CD4-positive, alpha-beta T cell treated with Interferon alpha-2 for 1 hour (primary cell): ENCODE measurements at places on chromosomes 6 and 20.

GRCh38 chr6:30213667-30213956 lies 406 bp upstream of the TRIM26 start:
- no peak for DNase-seq

DNA sequence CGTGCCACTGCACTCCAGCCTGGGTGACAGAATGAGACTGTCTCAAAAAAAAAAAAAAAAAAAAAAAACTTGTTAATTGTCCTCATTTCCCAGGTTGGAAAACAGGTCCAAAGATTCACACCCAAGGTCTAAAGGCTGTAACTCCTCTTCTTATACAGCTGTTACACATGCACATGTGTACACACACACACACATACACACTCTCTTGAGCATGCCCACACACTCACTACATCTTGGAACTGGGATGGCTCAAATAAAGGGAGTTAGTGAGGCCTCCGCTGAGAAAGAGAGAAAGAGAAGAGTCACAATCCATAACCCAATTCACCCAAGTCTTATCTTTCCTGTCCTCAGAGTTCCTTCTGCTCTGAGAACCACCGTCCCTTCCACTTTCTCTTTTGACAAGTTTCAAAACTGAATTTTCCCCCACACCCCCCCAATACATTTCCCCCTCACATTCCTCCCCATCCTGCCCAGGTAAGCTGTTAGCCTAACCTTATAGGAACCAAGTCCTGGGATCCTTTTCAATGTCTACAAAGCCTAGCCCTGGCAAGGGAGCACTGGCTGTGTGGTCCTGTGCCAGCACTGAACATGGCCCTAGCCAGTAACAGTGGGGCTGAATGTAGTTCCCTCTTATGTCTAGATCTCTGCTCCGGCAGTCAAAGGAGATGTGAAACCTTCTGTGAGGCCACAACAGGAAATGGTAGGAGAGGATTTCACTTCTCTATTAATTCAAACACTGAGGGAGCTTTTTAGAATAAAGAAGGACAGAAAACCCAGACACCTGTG lies 3.2 kb upstream of the HLA-DMB start:
- peak; percentile 62 for DNase-seq

- no peak for DNase-seq
Measured at GRCh38 chr20:47789081-47789763, 3.9 kb upstream of the SULF2 start.

DNA sequence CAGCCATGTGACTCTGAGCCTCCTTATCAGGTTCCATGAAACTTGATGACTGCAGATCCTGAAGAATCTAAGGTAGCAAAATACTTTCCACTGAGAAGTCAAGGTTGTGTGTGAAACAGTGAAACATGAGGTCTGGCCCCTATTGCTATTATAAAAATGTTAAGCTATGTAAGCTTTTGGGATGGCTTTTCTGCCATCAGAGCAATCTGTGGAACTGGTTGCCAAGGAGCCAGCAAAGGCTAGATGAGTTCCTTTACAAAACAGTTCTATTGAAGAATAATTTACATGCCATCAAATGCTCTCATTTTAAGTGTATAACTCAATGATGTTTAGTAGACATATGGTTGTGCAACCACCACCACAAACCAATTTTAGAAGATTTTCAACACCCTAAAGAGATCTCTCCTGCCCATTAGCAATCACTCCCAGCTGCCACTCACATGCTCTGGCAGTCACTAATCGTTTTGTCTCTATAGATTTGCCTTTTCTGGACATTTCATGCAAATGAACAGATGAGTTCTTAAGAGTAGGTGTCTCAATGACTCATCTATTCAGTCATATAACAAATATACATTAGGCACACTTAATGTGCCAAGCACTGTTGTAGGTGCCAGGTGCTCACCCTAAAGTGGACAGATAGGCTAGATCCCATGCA lies 19.9 kb upstream of the MEP1A start:
- DNase-seq = no peak

DNA sequence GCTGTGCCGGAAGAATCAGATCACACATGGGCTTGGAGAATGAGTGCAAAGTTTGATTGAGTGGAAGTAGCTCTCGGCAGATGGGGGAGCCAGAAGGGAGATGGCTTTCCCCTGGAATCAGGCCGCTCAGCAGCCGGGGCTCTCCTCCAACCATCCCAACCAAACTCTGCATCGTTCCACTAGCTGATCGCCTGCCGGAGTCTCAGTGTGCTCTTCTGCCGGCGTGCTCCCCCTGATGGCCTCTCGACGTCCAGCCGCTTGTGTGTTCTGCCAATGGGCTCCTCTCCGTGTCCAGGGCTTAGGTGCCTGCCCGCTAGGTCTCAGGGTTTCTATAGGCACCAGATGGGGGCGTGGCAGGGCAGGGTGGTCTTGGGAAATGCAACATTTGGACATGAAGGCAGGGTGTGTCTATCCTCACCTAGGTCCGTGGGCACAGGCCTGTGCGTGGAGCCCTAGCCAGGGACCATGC lies 4.9 kb upstream of the BIRC7 start:
- no peak for DNase-seq

DNA sequence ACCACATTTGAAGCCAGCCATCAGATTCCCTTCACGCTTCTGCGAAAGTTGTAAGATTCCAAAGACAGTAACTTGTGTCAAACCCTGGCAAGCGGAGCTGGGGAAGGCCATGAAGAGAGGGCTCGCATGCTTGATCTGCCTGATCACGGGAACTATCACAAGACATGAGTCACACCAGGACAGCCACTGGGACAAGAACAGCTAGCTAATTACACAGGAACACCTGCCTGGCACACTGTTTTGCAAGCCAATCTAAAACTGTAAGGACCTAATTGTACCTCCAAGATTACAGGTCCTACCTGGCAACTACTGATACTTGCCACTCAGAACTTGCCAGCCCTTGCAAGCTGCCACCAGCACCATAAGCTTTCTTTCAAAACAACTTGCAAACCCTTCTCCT lies 289.3 kb downstream of the KIF16B start:
- DNase-seq = no peak

- DNase-seq = no peak
Measured at GRCh38 chr6:153208706-153209105, 77.6 kb upstream of the RGS17 start.

DNA sequence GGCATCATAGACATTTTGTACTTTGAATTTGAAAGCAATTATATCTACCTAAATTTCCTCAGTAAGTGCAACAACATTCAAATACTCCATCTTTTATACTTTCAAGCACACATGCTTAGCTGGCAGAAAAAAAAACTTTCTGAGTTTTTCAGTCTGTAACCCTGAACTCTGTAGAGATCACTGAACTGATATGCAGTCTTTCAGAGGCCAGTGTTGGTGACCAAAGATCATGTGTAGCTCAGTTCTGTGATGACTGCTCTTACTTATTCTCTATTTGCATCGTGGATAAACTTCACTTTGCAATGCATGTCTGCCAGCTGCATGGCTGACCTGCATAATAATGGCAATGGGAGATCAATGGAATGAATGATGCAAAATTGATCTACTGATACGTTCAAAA lies 431.3 kb downstream of the FRK start:
- no peak for DNase-seq

GRCh38 chr6:166394036-166394892 lies 11.5 kb upstream of the MPC1 start:
- DNase-seq = no peak

- DNase-seq = no peak
Measured at GRCh38 chr20:45867819-45868176, 10.4 kb downstream of the ZSWIM3 start.

DNA sequence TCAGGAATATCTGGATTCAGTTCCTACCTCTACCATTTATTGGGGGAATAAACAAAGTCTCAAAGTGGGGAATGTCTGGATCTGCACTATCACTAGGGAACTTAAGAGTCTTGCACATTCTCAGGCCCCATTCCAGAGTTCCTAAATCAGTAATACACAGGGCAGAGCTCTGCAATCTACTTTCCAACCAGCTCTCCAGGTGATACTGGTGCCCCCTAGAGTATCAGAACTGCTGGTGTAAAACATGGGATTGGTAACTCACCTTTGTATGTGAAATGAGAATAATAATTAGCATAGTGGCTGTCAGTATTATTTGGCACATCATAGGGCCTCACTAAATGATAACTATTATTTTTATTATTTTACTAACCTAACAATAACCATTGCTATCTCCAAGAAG lies 278.8 kb upstream of the IMPG1 start:
- no peak for DNase-seq

DNA sequence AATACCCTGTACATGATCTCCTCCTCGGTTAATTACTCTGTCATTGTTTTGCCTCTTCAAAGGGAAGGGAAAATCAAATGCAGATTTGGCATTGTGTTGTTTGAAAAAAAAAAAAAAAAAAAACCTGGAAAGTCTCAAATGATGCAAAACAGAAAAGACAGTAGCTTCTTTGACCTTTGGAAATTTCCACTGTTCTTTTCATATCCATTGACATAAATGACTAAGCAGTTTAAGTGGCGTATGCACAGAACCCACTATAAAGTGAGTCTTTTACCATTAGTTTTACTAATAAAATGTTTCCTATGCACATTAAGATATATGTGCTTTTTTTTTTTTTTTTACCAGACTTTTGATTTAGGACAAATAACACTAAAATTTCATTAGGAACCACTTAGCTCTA lies 704.3 kb downstream of the TFAP2A start:
- no peak for DNase-seq

DNA sequence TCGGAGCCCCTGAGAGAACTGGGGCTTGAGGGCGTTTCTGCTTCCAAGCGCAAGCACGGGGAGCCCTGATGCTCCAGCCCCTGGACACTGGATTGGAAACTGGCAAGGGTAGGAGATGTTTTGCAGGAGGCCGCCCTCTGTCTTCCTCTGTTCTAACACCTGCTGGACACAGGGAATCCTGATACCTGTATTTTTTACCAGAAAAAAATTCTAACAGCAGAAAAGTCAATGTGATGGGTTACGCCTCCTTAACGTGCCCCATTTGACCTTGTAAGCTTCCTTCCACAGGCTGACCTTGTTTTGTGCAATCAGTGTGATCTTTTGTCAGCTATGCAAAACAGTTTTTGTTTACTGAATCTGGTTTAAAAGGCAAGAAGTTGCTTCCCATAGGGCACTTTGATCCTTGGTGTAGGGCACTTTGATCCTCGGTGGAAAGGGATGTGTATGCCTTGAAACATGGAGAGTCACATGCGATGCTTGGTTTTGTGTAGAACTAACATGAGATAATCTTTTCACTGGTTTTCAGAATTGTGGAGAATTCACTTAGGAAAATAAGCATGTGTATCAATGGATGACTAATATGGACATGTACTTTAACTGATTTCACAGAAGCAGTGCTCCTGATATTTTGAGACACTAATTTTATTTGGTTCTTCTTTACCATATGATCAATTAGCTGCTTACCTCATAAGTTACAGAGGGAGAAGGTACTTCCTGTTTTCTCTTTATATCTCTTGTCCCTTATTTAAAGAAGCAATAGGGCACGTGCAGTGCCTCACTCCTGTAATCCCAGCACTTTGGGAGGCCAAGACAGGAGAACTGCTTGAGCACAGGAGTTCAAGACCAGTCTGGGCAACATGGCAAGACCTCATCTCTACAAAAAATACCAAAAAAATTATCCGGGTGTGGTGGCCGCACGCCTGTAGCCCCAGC lies 59.9 kb upstream of the MAP3K4 start:
- DNase-seq = no peak

DNA sequence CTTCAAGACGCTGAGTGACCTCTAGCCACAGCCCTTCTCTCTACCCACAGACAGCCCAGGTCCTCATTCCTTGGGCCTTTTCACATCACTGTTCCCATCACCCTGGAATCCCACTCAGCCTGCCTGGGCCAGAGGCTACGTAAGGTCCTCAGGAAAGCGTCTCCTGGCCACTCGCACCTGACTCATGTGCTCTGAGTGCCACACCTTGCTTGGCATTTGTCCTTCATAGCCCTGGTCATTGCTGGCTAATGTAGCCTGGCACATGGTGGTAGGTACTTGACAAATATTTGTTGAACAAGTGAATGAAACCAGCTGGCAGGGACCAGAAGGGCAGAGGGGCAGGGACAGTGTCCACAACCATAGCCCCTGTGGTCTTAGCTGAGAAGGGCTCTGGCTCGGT lies 50.6 kb upstream of the FANCE start:
- no peak for DNase-seq

DNA sequence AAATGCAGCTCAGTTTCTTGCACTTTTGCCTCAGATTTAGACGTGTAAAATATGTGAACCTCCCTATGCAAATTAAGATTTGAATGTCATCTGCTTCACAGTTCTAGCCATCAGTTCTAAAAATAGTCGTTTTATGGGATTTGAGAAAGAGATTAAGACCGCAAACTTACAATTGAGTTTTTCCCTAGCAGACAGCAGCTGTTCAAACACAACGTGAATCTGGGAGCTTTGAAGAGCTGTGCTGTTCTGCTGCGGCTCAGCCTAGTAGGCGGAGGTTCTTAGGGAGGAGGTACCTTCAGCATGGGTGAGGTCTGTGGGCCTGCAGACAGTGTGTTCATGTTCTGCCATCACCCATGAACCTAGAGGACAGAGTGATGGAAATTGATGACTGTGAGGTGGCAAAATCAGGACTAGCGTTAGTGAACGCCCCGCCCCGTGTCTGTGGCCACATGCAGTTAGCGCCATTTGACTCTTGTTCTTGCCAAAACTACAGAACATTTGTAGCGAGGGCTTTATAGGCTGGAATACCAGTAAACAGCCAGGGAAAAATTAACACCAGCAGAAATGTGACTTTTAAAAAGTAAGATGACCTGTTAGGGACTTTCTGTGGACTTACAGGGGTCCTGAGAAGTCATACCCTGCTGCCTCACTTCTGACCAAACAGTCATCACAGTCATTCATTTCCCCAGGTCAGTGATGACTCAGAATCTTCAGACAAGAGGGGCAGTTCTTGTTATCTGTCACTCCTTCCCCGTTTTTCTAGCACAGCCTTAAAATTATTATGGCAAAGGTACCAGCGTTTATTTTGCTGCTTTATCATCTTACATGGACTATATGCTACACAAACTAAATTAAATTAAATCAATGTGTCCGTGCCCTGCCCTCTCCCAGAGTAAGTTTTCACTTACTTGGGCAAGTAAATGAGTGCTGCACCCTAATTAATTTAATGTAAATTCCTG lies 84.3 kb upstream of the TMEM181 start:
- DNase-seq = no peak

GRCh38 chr20:19524691-19525090 lies 233.4 kb upstream of the RIN2 start:
- DNase-seq = no peak

GRCh38 chr6:148521586-148521985 lies 178.9 kb downstream of the SASH1 start:
- no peak for DNase-seq

GRCh38 chr20:24777746-24778145 lies 171.3 kb upstream of the CST7 start:
- DNase-seq = no peak

- DNase-seq = peak; percentile 76
Measured at GRCh38 chr20:49608752-49609670, 41.1 kb upstream of the PTGIS start.

GRCh38 chr20:43495388-43495787 lies 12.1 kb upstream of the L3MBTL1 start:
- no peak for DNase-seq

DNA sequence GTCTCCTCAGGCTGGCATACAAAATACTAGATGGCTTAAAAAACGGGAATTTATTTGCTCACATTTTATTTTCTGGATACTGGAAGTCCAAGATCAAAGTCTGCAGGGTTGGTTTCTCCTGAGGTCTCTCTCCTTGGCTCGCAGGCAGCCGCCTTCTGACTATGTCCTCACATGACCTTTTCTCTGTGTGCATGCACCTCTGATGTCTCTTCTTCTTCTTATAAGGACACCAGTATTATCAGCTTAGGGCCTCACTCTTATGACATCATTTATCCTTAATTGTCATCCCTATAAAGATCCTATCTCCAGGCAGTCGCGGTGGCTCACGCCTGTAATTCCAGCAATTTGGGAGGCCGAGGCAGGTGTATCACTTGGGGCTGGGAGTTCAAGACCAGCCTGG lies 9.3 kb upstream of the TRIM27 start:
- no peak for DNase-seq
